ENCODE measurements at places on chromosomes 16 and 17.

DNA sequence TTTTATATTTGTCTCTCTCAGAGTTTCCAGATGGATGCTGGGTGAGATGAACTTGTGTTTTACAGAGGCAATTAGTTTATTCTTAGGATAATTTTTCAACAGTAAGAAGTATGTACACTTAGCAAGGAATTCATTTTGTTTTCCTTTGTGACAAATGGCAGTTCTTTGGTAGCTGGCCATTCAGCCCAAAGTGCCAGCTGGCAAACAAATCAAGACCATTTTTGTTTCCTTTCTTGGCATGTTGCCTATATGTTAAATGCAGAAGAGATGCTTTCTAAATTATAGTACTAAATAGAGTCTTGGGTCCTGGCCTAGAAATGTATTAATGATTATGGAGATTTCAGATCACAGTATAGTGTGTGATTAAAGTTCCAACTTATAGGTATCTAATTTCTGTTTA is 337.1 kb downstream of the CNTNAP4 start:
- DNase-seq = no peak

DNA sequence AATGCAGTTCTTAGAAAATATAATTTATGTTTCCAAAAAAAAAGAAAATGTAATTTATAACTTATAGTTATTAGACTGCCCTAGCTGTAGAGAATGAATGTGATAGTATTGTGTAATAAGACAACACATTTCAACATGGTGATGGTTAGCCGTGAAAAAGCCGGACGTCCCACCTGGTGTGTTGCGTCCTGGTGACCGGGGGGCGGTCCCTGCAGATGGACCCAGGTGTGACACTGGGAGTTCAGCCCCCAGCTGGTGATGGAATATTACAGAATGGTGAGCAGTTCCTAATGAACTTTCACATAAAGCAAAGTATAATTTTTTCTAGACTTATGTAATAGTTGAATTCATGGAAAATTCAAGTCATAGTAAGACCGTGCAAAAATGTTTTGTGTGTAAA is 132.8 kb downstream of the LAT start:
- no peak for DNase-seq

GRCh38 chr16:70453892-70454221 is 538 bp upstream of the FCSK start:
- DNase-seq = no peak

- no peak for DNase-seq
Measured at GRCh38 chr16:50086176-50086575, 20.4 kb downstream of the HEATR3 start.

DNA sequence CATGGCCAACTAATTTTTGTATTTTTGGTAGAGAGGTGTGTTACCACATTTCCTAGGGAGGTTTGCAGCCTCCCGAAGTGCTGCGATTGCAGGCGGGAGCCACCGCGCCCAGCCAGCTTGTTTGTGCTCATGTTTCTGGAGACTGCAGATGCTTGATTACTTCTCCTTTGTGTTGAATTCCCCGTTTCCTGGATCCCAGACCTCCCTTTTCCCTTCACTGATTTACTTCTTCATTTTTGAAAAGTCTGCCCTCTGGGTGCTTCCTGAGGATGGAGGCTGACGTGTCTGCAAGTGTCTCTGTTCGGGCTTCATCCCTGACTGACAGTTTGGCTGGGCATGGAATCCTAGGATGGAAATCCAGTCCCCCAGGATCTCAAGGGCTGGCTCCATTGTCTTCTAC is 7.0 kb upstream of the TRIM47 start:
- no peak for DNase-seq

GRCh38 chr16:65523283-65523944 is 401.6 kb upstream of the CDH11 start:
- DNase-seq = no peak

DNA sequence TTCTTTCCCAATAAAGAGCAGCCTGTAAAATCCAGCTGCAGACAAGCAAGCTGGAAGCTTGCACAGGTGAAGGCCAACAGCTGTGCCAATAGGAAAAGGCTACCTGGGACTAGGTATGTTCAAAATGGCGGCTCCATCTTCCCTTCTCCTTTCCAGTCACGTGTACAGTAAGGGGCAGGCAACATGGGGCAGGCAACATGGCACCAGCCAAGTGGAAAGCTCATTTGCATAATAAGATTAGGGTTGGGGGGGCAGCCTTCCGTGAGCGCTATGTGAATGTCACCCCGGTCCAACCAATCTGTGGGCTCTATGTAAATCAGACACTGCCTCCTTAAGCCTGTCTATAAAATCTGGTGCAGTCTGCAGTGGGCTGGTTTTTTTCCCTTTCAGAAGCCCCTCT is 31.3 kb downstream of the TVP23A start:
- no peak for DNase-seq

GRCh38 chr16:84976644-84977400 is 34.5 kb downstream of the ZDHHC7 start:
- DNase-seq = peak; percentile 33

GRCh38 chr16:4172070-4172469 is 55.8 kb upstream of the ADCY9 start:
- no peak for DNase-seq

GRCh38 chr16:78988361-78988969 is 612.1 kb downstream of the MAF start:
- DNase-seq = no peak

- no peak for DNase-seq
Measured at GRCh38 chr17:31062346-31062745, 32.4 kb upstream of the NF1 start.

GRCh38 chr16:83994087-83994486 is 26.0 kb downstream of the NECAB2 start:
- DNase-seq = no peak

DNA sequence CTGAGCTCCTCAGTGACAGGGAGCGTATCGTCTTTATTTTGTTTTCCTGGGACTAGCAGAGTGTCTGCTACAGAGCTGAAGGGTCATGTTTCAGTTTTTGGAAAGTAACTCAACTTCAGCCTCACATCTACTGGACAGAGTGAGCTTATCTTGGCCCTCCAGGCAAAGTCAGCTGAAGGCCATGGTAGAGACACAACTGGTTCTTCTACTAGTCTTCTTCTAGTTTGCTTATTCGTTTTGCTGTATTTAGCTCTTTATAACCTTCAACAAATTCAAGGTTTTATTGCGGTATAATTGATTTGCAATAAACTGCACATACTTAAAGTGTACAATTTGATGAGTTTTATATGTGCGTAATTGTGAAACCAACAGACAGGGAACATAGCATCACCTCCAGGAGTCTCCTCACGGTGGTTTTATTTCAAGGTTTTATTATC is 6.1 kb upstream of the PRKCA start:
- DNase-seq = no peak

DNA sequence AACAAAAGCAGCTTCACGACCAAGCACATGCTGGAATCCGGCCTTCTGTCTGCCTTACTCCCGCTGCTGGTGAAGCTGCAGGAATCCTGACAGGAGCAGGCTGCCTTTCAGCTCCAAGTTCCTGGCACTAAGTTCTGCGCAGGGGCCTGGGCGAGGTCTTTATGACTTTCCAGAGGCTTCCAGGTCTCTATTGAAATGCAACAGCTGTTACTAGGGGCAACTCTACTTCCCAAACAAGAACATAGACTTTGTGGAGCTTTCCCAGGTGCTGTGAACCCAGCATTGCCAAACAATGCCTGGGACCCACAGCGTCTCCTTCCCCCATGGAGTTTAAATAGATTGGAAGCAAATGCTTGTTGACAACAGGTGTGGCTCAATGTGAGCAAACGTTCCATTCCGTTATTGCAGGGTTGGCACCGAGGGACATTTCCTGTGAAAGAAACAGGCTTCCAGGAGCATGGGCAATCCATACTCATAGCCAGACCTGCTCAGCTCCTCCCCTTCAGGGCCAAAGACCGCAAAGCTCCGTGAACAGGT is 156.0 kb downstream of the CDH13 start:
- no peak for DNase-seq

- no peak for DNase-seq
Measured at GRCh38 chr16:85081038-85081437, 31.2 kb downstream of the CIBAR2 start.

DNA sequence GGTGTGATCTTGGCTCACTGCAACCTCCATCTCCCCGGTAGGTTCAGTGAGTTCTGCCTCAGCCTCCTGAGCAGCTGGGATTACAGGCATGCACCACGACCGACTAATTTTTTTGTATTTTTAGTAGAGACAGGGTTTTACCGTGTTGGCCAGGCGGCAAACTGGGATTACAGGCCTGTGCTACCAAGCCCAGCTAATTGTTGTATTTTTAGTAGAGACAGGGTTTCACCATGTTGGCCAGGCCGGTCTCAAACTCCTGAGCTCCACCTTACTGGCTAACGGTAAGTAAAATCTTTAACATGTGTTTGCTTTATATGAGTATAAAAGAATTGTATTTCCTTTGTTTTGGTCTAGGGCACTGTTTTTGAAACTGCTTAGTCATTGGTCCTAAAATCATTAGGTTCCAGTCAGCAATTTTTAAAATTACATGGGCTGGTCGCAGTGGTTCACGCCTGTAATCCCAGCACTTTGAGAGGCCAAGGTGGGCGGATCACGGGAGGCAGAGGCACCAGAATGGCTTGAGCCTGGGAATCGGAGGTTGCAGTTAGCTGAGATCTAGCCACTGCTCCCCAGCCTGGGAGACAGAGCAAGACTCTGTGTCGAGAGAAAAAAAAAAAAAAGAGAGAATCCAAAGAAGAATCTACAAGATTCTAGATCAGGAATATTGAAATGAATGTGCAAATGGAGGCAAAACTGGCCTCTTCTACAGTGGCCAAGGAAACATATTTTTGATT is 3.6 kb downstream of the FLYWCH1 start:
- no peak for DNase-seq

DNA sequence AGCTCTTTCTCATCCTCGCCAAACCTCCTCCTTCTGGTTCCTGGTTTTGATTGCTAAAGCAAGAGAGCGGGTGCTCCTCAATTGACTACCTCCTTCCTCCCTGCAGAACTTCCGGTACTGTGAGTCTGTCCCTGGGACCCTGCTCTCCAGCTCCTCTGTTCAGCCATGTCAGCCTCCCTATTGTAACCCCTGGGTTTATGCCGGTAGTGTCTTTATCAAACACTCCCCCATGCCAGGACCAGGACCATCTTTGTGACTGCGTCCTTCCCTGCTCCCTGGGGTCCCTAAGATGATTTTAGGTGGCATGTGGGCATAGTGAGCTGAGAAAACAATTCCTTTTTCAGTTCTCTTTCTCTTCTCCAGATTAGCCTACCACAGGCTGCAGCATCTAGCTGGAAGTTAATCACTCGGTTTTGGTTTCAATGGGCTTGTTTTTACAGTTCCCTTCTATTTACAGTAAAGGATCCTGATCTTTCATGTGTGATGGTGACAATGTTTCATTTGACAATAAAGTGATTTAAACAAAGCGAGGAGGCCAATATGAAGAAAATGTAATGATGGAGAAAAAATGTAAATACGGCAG is 27.7 kb upstream of the IL21R start:
- DNase-seq = no peak

GRCh38 chr17:74520790-74521480 is 10.3 kb downstream of the CD300LB start:
- DNase-seq = no peak

DNA sequence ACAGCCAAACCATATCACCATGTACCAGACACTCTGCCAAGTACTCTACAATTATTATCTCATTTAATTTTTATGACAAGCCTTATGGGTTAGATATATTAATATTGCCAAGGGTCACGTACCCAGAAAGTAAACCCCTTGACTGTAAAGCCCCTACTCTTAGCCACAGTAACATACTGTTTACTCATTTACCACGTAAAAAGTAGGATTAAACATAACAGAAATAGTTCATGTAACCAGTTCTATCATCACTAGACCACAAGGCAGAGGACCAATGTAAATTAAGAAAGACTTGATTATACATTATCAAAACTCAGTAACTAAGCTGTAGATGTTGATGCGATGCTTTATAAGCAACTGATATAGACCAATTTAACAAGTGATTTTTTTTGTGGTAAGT is 101.5 kb upstream of the CNTNAP4 start:
- DNase-seq = no peak

GRCh38 chr17:75557075-75557851 is 30.3 kb upstream of the MYO15B start:
- DNase-seq = peak; percentile 74

DNA sequence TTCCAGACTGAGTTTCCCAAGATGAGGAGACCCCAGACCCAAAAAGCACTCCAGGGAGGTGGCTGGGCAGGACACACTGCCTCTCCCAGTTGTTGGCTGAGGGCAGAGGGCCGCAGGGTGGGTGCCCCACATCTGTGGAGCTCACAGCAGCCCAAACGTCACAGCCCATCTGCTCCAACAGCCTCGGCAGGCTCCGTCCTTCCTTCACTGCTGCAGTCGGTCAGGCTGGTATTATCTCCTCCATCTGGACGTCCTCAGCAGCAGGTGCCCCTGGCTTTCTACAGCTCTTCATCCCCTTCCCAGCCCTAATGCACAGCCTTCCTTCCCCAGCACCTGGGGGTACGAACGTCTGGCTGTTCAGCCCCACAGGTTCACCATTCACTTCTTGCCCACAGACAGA is 55.2 kb downstream of the PRMT7 start:
- DNase-seq = no peak

- no peak for DNase-seq
Measured at GRCh38 chr16:70759666-70760065, 41.3 kb downstream of the VAC14 start.

GRCh38 chr17:79997011-79997660 is 38.5 kb downstream of the TBC1D16 start:
- DNase-seq = no peak

GRCh38 chr16:9372934-9373890 is 281.8 kb downstream of the HAPSTR1 start:
- peak; percentile 8 for DNase-seq

DNA sequence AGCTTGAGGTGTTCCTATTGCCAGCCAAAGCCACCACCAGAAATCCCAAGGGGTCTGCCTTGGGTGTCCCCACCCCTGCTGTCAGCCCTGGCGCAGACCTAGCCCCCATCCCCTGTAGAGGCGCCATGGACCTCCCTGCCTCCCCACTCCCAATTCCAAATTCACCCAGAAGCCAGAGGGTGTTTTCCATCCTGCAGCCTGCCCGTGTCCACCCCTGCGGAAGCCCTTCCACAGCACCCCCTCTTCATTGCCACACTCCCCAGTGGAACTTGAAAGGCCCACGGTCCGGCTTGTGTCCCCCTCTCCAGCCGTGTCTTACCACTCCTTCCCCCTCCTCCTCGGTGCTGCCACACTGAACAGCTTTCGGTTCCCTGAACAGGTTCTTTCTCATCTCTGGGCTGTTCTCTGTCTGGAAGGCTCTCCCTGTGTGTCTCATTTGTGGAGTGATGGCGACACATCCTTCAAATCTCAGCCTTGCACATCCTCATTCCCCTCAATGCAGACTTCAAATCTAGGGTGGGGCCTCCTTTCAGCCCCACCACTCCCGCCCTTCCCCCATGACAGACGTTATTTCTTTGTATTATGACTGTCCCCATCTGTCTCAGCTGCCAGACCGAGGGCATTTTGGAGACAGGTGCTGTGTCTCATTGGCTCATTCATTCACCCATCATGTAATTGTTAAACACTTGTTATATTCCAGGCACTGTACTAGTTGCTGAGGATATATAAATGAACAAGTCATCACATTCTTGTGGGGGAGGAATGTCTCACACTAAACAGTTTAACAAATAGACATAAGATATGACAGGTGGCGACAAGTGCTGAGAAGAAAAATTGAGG is 36.3 kb downstream of the ADGRG5 start:
- no peak for DNase-seq

All from hypothalamus (tissue), 51 donors.